Renal pelvis (tissue), 12 donors: ENCODE measurements at places on chromosomes 11 and 22.

- no peak for DNase-seq
These were observed 10.4 kb upstream of the OR10V1 start for GRCh38 chr11:59724066-59724465.

GRCh38 chr11:109849946-109850345 is 243.2 kb upstream of the ZC3H12C start:
- DNase-seq = no peak

GRCh38 chr11:63560506-63561180 is 2.5 kb downstream of the PLAAT2 start:
- DNase-seq = no peak

DNA sequence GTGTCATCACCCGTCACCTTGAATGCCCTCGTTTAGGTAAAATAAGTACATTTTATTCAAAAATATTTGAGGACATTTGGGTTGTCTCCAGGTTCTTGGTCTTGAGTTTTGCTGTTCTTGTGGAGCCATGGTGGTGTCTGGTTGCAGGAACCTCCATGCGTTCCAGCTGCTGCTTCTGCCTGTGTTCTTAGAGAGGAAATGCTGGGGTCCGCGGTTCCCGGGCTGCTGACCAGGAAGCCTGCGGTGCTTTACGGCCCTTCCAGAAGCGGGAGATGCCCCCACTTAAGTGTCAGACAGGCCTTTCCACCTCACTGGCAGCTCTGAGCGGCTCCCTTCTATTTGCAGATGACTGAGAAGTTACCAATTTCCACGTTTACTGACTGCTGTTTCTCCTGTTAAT is 66.8 kb downstream of the LRP5 start:
- DNase-seq = no peak

DNA sequence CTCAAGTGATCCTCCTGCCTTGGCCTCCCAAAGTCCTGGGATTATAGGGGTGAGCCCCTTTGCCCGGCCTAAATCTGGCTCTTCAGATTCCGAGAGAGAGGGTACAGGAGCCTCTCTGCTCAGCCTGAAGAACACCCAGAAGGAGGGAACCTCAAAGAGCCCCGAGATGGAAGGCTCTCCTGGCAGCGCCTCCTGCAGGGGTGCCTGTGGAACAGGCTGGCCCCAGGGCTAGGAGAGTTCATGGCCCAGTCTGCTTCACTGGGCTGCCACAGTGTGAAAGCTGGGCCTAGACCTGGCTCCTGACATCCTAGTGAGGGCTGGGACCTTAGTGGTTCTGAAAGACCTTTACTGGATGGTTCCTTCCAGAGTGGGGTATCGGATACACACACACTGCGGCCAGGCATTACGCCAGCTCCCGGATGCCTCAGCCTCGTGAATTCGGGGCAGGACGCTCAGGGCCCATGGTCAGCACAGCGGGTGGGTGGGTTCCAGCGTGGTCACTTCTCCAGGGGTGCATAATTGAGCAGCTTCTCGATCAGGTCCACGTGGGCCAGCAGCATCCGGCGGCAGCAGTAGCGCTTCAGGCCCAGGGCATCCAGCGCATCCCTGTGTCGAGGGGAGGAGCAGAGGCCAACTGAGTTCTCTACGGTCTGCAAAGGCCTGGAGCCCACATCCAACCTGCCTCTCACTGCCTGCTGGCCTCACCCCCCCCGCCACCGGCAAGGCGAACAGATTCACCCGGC is 2.3 kb downstream of the POLR2L start:
- DNase-seq = no peak

GRCh38 chr11:3093281-3094191 is 36.3 kb upstream of the CARS1 start:
- no peak for DNase-seq

DNA sequence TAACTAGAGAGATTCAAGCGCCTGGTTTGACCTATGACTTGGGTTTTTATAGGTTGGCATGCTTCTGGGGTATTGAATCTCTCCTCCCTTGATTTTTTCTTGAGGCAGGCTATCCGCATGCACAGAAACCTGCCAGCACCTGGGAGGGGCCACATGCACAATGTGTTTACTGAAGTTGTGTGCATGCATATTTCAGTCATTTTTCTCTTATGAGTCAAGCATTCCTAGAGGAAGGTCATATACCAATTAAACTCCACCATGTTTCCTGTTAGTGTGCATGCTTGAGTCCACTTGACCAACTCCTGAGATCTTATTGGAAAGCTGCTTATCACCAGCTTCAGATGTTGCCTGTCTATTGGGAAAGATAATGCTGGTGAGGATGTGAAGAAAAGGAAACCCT is 1718.4 kb downstream of the LRRC4C start:
- no peak for DNase-seq

GRCh38 chr11:12785901-12786300 is 111.7 kb downstream of the TEAD1 start:
- no peak for DNase-seq

GRCh38 chr11:20087118-20087521 is 73.2 kb downstream of the DBX1 start:
- DNase-seq = no peak

DNA sequence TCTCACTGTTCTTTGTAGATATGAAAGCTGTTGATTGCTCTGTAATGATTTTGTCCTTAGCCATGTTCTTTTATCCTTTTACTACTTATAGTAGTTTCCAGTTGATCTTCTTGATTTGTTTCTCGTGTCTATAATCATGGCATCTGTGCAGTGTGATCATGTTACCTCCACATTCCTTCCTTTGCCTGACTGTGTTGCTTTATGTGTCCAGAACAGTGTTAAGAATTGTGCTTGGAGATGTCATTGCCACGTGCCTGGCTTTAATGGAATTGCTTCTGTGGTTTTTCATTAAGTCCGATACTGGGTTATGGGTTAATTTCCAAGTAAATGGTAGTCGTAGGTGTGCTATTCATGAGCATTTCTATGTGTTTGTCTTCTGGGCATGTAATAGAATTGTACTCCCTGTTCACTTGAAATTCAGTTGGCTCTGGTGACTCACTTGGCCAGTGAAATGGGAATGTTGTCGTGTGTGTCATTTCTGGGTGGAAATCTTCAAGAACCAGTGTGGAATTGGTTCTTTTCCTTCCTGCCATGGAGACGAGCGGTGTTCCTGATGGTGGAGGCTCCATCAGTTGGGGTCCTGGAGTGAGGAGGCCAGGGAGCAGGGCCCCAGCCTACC is 6.8 kb downstream of the GTSE1 start:
- DNase-seq = no peak

GRCh38 chr11:134584706-134585445 is 172.8 kb upstream of the B3GAT1 start:
- DNase-seq = peak; percentile 48

- DNase-seq = no peak
These were observed 6.1 kb downstream of the IFITM10 start for GRCh38 chr11:1744137-1744886.

DNA sequence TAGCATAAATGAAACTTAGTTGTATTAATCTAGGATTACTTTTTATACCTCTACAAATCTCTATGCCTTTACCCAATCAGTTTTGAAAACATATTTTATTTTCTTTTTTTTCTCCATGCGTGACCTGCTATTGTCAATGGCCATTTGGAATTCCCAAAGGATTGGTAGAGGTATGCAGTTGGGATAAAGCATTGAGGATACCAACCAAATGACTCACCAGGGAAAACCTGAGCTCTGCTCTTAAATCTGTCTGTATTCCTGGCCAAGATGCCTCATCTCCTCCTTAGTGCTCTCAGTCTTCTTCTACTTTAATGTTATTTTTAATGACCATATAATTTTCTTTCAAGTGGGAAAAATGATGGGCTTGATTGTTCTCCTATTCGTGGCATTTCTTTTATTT is 61.9 kb downstream of the EHF start:
- no peak for DNase-seq

- no peak for DNase-seq
These were observed 70.4 kb downstream of the IGLL1 start for GRCh38 chr22:23509571-23510302.

DNA sequence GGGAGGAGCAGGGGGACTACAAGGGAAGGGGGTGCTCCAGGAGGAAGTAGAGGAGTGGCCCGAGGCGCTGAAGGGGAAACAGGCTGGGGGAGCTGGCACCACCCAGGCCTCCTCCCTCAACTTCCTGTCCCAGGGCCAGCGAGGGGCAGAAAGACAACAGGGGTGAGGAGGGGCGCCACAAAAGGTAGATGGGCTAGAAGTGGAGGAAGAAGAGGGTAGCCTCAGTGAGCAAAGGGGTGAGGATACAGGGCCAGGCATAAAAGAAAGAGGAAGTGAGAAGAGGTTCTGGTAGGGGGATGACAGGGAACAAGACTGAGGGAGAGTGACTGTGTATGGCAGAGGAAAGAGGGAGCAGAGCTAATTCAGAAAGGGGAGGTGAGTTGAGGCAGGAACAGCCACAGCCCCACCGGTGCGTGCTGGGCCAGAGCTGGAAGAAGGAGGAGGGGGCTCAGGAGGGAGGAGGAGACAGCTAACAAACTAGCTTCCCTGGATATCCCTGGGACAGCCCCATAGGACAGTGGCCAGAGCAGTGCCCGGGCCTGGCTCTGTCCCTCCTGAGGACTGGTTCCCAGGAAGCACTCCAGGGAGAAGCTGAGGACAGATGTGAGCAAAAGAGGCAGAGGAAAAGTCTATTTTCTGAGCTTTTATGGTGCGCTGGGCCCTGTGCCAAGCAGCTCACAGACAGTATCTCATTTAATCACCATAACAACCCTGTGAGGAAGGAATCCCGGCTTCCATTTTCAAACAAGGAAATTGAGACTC is 8.5 kb downstream of the DCHS1 start:
- no peak for DNase-seq

- no peak for DNase-seq
These were observed 76.2 kb downstream of the SVIP start for GRCh38 chr11:22753416-22753815.
